ENCODE measurements at places on chromosomes 7 and 10.

DNA sequence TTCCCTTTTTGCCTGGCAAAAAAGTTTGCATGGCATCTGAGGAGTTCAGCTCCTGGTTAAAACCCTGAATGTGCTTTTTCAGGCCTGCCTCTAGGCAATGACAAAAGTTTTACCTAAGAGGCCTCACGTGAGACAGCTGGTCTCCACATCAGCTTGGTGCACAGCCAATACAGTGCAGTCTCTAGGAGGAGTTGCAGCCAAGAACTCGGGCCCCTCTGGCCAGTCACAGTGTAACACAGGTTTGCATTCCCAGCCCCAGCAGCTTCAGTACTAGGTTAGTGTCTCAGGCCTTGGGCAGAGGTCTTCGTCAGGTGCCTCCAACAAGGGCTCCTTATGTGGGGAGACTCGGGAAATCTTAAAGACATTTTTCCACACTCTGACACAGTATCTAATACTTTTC, 771.7 kb downstream of the SORCS1 start:
- no peak for DNase-seq

GRCh38 chr10:508726-509125, 180.7 kb downstream of the DIP2C start:
- DNase-seq = no peak

GRCh38 chr10:31932838-31933237, 4.2 kb upstream of the ARHGAP12 start:
- no peak for DNase-seq

DNA sequence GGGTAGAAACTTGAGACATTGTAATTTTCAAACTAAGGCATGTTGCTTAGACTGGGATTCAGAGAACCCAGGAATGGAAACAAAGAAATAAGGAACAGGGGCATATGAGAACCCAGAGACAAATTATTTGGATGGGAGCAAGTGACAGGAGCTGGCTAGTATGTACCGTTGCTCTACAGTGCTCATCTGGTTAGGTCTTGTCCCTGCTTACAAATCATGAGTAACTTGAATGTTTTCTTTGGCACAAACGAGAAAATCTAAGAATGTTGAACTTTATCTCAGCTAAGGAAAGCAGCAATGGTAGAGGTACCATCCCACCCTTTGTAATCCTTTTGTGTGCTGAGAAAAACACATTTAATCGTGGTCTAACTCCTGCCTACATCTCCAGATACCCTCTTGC, 116.0 kb upstream of the IMMP2L start:
- DNase-seq = no peak

GRCh38 chr7:5553298-5553877, 129.8 kb upstream of the TNRC18 start:
- no peak for DNase-seq

- DNase-seq = no peak
Observed at GRCh38 chr7:36881233-36881874, 157.1 kb upstream of the AOAH start.

Measured in stimulated activated CD8-positive, alpha-beta memory T cell treated with anti-CD3 and anti-CD28 coated beads, Interleukin-4, amount 100 ng/mL, for 48 hours (primary cell).